ENCODE measurements at places on chromosomes 1 and 21.

DNA sequence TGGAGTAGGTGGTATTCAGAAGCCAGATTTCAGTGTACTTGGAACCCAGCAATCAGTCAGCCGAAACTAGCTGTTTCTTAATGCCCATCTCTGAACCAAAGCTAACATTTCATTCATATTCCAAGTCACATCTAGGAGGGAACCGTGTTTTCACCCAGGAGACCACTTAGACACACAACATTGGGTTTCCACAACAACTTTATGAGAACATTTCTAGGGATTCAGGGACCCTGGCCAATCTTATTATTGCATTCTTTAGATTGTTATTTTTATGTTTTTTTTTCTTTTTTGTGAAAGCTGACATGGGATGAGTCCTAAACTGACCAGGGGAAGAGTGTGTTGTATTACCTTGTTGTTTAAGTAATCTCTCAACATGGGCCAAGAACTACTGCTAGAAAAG is 72.5 kb upstream of the KIAA0040 start:
- no peak for DNase-seq

- DNase-seq = no peak
Measured at GRCh38 chr1:23559985-23560741, 862 bp upstream of the ID3 start.

GRCh38 chr1:42137766-42138165 is 15.4 kb upstream of the GUCA2B start:
- DNase-seq = peak; percentile 72

GRCh38 chr21:37683396-37684114 is 232.7 kb downstream of the KCNJ6 start:
- no peak for DNase-seq

- DNase-seq = no peak
Measured at GRCh38 chr1:151612501-151613281, 841 bp downstream of the SNX27 start.

DNA sequence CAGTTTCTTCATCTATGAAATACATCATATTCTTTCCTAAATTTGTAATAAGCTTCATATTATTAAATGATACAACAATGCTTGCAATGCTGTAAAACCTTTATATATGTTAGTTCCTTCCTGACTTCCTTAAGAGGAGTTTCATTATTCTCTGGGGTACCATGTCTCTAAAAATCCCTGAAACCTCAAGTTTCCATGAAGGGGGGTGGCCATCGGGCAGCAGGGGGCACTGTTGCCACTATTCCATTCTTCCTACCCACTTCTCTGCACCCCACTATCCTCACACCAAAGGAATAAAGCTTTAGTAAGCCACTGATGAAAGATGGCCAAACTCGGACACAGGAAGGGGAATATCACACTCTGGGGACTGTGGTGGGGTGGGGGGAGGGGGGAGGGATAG is 9.0 kb upstream of the DMRTB1 start:
- no peak for DNase-seq

GRCh38 chr1:222415441-222415840 is 132.5 kb downstream of the HHIPL2 start:
- no peak for DNase-seq

- peak; percentile 64 for DNase-seq
Measured at GRCh38 chr1:22176258-22176657, 33.4 kb upstream of the WNT4 start.

DNA sequence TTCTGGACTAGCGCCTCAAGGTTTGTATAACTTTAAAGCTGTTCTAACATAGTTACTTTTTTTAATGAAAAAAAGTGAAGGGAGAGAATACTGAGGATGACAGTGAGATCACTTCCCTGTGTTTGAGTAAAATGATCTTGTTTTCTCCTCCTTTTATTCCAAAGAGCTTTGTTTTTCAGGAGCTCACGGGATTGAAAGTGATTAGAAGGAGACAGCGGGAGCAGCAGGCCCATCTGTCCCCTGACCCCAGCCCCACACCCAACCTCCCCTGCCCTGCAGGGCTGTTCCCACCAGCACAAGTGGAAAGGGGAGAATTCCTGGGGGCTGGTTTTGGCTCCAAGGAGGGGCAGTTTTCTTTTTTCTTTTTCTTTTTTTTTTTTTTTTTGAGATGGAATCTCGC is 2.1 kb upstream of the DNMT3L start:
- DNase-seq = no peak

- DNase-seq = no peak
Measured at GRCh38 chr1:32536117-32536516, 3.1 kb upstream of the ZBTB8A start.

GRCh38 chr1:153968408-153968807 is 706 bp downstream of the CREB3L4 start:
- DNase-seq = no peak

- no peak for DNase-seq
Measured at GRCh38 chr1:3609769-3610526, 1.4 kb downstream of the MEGF6 start.

GRCh38 chr1:8198522-8198921 is 119.4 kb upstream of the SLC45A1 start:
- no peak for DNase-seq

GRCh38 chr1:246788895-246789338 is 64.7 kb downstream of the SCCPDH start:
- DNase-seq = no peak

DNA sequence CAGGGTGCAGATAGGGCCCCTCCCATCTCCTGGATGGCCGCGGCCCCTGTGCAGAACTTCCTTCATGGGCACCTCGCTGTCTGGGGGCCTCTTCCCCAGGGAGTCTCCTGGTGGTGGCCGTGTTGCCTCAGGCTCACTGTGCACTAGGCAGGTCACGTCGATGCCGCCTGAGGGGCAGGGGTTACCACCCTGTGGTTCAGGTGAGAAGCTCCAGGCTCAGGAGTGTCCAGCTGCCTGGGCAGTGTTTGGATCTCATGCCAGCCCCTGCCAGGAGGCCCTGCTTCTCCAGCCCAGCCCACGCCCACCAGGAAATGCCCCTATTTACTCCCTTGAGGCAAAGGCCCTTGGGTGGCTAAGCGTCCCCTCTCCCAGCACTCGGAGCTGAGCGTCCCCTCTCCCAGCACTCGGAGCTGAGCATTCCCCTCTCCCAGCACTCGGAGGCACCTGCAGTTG is 2.1 kb downstream of the ITGB2 start:
- peak; percentile 7 for DNase-seq

GRCh38 chr1:220455559-220455958 is 72.4 kb upstream of the MARK1 start:
- no peak for DNase-seq

DNA sequence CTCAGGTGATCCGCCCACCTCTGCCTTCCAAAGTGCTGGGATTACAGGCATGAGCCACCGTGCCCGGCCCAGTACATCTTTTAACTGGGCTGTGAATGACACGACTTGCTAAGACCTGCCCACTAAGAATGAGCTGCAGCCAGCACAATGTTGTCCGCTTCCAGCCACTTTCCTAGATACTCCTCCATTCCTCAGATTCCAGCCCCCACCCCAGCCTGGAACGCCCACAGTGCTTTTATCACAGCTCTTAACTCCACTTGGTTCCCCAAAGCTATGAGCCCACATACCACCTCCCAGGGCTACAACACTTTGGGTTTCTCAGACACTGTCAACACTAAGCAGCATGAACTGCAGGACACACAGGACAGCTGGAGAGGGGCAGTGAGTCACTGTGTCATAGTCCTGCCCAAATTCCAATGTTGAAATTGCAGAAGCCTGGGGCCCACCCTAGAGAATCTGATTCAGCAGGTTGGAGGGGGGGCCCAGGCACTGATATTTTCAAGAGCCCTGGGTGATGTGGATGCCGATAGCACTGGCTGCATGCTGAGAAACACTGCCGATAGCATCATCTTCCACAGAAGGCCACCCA is 58.0 kb downstream of the ACBD3 start:
- no peak for DNase-seq

GRCh38 chr1:153174624-153175023 is 23.9 kb upstream of the SPRR2G start:
- DNase-seq = no peak

GRCh38 chr1:172024516-172024915 is 183.2 kb downstream of the DNM3 start:
- no peak for DNase-seq

- no peak for DNase-seq
Measured at GRCh38 chr21:31387560-31388186, 43.6 kb upstream of the TIAM1 start.

GRCh38 chr1:205584732-205585131 is 47.1 kb downstream of the ELK4 start:
- DNase-seq = no peak

GRCh38 chr1:27049100-27049499 is 36.5 kb upstream of the TENT5B start:
- DNase-seq = no peak

DNA sequence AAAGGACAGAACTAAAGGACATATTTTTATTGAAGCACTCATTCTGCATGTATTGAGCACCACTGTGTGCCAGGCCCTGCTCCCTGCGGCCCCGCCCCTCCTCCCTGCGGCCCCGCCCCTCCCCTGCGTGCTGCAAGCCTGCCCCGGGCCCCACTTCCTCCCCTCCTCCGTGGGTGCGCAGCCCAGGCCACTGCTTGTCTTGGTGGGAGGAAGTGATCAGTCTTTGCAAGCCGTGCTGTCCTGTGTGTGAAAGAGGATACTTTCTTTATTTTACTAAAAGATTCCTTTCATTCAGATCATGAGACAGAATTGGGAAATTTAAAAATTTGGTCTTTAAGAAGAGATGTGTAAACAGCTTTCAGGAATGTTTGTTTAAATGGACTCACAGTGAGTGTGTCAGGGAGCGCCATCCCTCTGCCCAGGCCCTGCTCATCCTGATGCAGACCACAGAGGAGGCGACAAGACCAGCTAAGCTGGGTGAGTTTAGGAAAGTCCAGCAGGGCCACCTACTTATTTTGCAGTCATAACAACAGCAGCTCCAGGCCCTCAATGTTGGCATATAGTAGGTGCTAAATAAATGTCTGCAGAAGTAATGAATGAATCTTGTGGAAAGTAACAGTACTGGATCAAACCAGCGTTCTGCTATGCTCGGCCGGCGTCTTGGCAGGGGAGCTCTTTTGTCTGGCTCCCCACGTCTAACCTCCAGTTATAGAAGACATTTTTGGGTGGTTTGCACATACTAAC is 88.3 kb upstream of the SELENON start:
- DNase-seq = no peak

DNA sequence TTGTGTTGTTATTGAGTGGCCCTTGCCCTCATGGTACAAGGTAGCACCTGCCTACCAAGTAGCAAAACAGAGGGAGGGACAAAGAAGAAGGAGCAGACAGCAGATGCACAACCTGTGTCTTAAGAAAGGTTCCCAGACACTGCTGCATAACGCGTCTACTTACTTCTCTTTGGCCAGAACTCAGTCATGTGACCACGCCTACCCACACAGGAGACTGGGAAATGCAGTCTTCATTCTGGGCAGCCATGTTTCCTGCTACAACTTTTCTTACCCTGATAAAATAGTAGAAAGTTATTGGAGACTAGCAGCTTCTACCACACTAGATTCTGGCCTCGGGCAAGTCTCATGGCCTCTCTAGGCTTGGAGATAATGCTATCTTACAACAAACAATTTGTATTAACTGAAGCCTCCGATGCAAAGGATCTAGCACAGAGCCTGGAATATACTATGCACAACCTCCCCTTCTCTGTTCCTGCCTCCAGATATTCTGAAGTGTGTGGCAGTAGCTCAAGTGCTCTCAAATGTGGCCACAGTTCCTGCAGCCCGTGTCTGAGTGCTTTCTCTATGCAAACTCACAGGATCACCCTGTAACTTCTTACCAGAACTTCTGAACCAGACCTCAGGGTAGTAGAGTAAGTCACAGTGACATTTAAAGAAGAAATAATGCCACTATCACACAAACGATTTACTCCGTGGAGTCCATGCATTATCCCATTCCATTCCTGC is 34.1 kb upstream of the BTG2 start:
- DNase-seq = peak; percentile 70

GRCh38 chr1:11828511-11828910 is 19.1 kb downstream of the NPPA start:
- no peak for DNase-seq

- DNase-seq = no peak
Measured at GRCh38 chr1:85334962-85335361, 58.5 kb upstream of the BCL10 start.

DNA sequence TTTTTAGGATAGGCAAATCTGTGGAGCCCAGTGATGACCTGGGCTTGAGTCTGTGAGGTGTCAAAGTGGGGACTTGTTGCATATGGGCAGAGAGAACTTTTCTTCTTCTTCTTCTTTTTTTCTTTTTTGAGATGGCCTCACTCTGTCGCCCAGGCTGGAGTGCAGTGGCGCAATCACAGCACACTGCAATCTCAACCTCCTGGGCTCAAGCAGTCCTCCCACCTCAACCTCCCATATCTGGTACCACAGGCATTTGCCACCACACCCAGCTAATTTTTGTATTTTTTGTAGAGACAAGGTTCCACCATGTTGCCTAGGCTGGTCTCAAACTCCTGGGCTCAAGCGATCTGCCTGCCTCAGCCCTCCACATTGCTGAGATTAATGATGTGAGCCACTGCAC is 80.3 kb downstream of the RD3 start:
- DNase-seq = no peak

DNA sequence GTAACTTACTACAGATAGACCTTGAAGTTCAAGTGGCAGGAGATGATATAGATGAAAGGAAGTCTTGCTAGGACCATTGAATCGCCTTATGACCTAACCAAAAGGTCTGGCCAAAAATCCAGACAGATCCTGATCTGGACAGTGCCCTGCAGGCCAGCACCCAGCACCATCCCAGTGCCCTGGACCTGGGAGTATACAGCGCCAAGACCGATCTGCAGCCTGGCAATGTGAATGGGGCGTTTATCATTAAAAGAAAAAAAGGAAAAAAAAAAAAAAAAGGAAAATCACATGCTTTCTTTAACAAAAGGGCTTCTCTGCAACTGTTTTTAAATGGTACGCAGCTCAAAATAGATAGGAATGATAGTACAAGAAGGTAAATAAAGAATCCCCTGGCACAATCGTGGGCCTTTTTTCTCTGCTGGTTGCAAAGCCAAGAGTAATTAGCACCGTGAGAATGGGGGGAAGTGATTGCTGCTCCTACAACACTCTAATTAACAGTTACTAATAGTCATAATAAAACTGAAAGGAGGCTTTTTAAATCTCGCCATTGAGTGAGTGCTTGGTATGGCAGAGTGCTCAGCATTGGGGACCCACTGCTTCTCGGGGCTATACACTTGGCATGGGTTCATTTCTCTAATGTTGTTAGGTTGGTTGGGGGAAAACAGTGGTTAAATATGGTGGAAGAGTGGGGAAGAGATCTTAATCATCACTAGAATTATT is 146.7 kb downstream of the KAZN start:
- no peak for DNase-seq

DNA sequence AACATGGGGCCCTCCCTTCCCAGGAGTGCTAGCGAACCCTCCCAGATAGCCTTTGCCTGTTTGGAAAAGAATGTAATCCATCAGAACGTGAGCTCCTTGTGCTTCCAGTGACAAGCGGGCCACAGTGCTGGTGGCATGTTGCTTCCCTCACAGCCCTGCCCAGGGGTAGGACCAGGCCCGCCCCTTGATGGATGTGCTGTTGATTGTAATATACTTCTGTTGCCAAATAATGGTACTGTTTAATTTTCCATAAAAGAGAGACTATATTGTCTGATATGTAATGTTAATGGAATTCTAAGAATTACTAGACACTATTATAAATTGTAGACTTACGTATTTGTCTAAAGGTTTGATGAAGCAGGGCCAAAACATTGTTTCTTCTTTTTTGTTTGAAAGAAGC is 16.4 kb downstream of the ATP5PO start:
- DNase-seq = no peak

GRCh38 chr1:147665521-147665920 is 4.8 kb downstream of the ACP6 start:
- no peak for DNase-seq
